ENCODE measurements at places on chromosomes 4 and X.

- no peak for DNase-seq
Observed at GRCh38 chr4:52983563-52984303, 121.6 kb downstream of the RASL11B start.

- DNase-seq: no peak
Observed at GRCh38 chrX:69321789-69322188, 156.5 kb upstream of the PJA1 start.

DNA sequence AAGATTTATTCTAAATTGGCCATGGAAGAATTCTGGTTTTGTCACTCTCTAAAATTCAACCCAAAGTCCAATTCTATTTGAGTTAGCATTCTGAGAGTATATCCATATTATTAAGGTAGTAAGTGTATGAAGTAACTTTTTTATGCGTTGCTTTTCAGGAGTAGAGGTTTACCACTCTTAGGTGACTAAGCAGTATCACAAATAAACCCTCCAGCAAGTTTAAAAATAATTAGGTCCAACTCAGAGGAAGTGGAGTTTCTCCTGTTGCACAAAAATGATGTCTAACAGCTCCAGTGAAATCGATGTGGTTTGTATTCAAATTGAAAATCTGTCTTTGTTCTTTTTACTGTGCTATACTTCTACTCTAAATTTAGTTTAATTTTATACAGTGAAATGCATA, 6.6 kb downstream of the SCML1 start:
- no peak for DNase-seq

GRCh38 chr4:139609647-139610046, 53.6 kb upstream of the SETD7 start:
- no peak for DNase-seq

GRCh38 chr4:119172223-119172622, 36.6 kb downstream of the MYOZ2 start:
- DNase-seq: no peak

DNA sequence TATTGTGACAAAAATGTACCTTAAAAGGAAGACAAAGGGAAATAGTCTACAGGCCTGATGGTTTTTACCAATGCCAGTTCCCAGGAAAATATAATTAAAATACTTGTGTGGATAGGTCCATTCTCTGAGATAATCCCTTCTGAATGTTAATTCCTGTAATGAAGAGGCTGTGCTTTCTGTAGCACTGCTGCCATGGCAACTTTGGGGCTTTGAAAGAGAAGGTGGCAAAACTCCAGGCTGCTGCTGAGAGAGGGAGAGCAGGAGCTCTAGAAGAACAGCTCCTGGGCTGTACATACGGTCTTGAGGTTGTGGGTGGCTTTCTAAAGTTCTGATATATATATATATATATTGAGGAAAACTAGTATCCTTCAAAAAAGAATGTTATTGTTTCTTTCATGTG, 125.4 kb downstream of the PDLIM5 start:
- no peak for DNase-seq
